CD4-positive, alpha-beta T cell treated with Interleukin-17A for 1 hour (primary cell): ENCODE measurements at places on chromosomes 5 and 9.

GRCh38 chr9:83307066-83307724, 231.0 kb downstream of the FRMD3 start:
- DNase-seq = no peak

DNA sequence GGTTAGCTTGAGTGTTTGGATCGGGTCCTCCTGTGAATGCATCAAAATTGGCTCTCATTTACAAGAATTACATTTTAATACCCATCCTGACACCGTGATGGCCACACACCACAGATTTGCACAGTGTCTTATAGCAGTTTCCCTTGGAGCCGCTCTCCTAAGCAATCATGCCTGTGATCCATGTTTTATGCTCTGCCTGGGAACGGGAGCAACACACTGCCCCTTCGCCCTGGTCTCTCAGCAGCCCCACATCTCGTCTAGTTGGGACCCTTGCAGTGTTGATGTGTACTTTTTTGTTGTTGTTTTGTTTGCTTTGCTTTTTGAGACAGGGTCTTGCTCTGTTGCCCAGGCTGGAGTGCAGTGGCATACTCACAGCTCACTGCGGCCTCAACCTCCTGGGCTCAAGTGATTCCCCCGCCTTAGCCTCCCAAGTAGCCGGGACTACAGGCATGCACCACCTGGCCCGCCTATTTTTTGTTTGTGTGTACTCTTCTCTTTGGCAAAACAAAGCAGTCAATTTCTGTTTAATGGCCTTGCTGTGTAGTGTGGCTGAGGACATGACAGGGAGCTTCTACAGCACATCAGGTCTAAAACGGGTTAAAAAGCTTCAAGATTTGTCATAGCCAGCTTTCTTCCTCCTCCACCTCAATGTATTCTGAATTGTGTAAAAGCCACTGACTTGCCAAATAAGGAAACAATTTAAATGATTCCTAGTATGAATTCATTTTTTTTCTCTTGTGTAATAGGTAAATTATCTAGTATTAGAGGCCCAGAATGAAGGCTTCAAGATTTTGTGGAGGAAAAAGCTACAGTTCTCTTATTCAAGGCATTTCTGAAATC, 101.6 kb upstream of the TBCA start:
- no peak for DNase-seq

DNA sequence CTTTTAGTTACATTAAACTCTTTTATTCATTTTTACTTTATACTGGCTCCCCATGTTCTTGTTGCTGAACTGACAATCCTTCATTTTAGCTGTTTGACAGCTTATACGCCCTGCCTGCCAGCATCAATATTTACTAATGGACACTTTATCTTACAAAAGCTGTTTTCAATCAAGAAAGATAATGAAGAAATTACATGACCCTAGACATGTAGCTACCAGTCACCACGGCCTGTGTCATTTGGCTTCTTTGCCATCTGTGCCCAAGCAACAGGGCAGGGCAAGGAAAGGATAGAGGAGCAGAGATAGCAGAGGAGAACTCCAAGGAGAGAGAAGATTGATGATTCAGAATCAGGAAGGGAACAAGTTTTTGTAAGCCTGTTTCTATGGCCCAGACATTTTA, 647.3 kb downstream of the BRINP1 start:
- DNase-seq = no peak

- DNase-seq = no peak
Observed at GRCh38 chr9:125529589-125530515, 177.2 kb downstream of the MAPKAP1 start.

DNA sequence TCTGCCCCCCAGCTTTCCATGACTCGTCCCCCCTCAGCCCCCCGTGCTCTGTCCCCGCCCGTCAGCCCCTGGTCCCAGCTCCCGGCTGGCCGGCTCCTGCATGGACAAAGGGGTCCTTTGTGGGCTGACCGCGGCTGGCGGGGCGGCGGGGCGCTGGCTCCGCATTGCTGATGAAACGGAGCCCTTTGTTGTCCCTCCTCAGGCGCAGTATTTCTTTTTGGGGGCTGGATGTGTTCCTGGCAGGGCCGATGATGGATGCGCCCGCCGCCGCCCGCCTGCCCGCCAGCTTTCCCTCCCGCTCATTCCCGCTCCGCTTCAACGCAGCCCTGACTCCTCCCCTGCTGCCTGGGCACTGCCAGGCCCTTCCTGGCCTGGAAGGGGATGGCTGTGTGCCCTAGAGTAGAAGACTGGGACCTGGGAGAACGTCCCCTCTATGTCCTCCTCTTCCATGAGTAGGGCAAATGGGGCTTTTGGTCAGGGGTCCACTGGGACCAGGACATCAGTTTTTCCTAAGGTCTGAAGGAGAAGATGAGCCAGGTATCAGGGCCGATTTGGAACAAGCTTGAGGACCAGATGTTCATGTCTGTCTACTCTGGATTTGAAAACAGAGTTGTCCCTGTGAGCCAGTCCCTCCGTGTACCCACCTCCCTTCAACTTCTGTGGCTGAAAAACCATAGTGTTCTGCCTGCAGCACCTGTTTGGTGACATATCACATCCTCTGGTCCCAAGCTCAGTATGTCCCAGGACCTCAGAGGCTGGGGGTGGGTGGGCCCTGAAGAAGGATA, 29.0 kb downstream of the CXXC5 start:
- no peak for DNase-seq
